NCI-H1417 (cell line): ENCODE measurements at places on chromosomes 16 and 17.

- no peak for DNase-seq
Observed at GRCh38 chr16:87963400-87963799, 12.2 kb downstream of the BANP start.

GRCh38 chr17:61849674-61850073, 13.7 kb downstream of the BRIP1 start:
- no peak for DNase-seq

GRCh38 chr17:33949100-33949499, 306.0 kb upstream of the CCL2 start:
- DNase-seq = no peak

GRCh38 chr17:10875984-10876555, 38.2 kb upstream of the PIRT start:
- peak; percentile 45 for DNase-seq

DNA sequence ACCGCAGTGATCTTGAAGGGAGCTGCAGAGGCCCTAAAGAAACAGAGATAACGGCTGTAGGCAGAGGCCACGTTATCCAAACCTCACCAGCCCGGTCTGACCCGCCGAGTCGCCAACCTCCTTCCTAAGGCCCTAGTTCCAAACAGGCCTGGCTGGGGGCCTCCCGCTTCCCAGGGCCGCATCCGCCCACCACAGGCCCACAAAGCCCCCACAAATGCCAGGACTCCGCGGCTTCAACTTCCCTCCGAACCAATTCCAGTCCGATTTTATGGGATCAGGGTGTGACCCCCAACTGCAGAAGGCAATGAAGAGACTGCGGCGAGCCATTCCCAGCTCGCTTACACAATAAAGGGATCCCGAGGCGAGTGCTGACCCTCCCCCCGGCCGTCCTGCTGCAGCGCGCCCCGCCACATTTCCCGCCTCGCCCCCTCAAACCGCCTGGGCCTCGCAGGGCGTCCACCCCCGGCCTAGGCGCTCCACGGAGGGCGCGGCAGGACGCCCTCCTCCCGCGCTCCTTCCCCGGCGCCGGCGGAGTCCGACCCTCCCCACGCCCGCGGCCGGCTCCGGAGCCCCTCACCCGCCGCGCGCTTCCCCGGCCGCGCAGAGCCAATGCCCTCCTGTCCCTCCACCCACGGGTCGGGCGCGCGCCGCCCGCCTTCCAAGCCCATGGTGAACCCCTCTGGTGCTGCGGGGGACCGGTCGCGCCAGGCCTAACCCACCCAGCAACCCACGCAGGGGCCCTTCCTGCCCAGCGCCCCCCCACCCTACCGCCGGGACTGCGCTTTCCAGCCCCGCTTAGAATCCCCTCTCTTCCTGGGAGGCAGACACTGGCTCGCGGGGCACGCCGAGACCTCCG, 926 bp downstream of the MYH10 start:
- DNase-seq = peak; percentile 26

DNA sequence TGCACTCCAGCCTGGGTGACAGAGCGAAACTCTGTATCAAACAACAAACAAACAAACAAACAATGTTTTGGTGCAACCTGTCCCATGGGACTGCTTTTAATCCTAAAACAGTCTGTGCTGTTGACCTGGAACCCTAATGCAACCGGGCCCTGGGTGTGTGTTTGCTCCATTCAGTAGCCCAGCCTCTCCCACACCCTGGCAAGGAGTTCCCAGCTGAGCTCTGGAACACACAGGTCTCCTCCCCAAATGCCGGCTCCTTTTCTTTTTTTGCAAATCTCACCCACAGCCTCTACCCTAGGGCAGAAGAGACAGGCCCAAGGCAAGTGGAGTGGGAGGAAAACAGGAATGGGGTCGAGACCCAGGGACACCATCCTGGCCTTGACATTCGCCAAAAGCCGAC, 29.8 kb upstream of the RASD1 start:
- no peak for DNase-seq

GRCh38 chr16:10647264-10647720, 47.4 kb downstream of the TEKT5 start:
- DNase-seq = no peak

GRCh38 chr16:54446639-54447038, 160.1 kb upstream of the IRX3 start:
- no peak for DNase-seq

GRCh38 chr16:73113336-73113735, 65.4 kb upstream of the ZFHX3 start:
- DNase-seq = no peak
